ENCODE measurements at places on chromosomes 1 and 21.

DNA sequence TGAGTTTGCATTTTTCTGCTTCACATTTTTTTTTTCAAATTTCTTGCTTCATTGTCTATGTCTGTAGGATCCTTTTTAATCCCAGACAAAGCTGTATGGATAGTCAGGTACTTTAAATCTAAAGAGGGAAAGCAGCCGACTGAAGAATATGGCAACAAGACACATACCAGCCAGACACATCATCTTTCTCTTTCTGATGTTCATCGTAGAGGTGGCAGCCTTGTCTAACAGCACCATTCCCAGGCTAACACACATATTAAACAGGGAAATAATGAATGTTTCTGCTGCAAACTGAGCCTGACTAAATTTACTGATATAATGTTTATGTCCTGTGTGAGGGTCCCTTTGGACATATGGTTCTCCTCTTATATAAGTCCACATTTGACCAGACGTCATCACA lies 3.7 kb upstream of the TEKT2 start:
- DNase-seq = no peak

DNA sequence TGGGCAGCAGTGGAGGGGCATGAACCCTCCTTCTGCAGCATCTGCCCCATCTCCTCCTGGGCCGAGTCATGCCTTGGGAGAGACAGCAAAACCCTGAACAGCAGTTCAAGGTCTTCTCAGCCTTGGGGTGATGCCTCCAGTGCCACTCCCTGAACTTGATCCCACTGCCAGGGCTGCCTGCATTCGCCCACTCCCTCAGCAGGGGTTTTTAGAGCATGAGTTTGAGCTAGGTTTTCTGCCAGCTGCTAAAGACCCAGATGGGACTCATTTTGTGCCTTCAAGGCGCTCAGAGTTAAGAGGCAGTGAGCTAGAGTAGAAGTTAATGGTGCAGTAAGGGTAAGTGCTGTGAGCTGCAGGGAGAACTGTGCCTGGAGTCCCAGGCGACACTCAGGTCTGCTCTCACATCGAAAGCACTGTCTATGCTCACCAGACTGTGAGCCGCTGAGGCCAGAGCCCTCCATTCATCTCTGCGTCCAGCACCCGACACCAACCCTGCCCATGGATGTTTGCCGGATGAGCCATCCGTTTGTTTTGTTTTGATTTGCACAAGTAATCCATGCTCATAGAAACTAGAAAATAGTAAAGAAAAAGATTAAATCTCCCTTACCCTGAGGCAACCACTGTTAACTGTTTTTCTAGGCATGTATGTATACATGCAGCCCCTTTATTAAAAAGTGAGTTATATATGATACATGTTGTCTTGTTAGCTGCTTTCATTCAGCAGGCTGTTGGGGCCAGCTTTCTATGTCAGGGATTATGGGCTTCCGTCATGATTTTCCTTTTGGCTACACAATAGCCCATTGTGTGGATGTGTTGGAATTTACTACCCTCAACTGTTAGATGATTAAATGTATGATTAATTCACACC lies 67.8 kb downstream of the VPS26C start:
- DNase-seq = peak; percentile 29

DNA sequence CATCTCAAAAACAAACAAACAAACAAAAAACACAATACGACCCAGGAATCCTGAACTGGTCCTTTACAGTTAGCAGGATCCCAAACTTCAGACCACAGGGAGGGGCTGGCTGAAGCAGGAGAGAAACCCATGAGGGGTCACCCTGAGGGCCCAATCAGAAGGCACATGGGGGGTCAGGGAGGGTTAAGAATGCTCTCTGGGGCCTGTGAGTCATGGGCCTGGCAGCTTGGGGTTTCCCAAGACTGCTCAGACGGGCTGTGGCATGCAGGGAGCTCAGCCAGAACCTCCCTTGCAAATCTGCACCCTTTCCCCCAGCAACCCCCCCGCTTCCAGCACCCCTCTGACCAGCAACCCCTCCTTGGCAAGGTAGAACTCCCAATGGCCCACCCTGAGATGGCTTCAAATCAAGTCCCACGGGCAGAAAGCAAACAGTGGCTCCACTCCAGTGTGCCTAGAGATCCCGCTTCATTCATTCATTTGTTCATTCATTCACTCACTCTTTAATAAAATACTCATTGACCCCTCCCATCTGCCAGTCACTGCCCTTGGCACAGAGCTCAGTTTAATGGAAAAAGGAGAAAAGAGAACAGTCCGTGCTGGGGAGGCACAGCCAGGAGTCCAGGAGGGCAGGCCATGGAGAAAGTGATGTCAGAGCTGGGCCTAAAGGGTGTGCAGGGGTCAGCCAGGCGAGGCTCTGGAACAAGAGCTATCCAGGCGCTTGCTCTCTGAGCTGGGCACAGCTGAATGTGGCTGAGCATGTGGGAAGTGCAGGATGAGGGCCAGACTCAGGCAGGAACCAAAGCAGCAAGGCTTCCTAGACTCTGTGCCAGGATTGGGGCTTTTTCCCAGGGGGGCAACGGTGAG lies 8.2 kb downstream of the UQCRHL start:
- DNase-seq = peak; percentile 96

- no peak for DNase-seq
These were observed 10.9 kb upstream of the AGPAT3 start for GRCh38 chr21:43853851-43854772.

DNA sequence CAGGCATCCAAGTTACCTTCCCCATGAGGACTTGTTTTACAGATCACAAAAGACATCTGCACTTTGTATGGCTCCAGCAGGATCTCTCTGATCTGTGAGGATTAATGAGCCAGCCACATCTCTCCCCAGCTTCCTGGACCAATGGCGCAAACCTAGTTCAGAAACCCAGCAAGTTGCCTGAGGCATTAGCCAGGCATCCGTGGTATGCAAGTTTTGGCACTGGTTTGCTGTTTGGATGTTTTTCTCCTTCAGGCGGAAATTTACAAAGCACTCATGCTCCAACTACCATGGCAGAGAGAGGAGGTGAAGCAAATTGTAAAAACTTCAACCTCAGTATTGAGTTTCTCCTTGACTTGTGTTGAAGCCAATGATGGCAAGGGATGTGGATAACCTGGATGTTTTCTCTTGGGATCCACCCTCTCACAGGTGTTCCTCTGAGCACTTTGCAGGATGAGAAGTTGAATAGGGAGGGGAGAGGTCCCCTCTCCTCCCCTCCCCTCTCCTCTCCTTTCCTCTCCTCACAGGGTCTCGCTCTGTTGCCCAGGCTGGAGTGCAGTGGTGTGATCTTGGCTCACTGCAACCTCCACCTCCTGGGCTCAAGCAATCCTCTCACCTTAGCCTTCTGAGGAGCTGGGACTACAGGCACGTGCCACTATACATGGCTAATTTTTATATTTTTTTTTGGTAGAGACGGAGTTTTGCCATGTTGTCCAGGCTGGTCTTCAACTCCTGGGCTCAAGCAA lies 25.6 kb upstream of the ENO1 start:
- DNase-seq = peak; percentile 97

DNA sequence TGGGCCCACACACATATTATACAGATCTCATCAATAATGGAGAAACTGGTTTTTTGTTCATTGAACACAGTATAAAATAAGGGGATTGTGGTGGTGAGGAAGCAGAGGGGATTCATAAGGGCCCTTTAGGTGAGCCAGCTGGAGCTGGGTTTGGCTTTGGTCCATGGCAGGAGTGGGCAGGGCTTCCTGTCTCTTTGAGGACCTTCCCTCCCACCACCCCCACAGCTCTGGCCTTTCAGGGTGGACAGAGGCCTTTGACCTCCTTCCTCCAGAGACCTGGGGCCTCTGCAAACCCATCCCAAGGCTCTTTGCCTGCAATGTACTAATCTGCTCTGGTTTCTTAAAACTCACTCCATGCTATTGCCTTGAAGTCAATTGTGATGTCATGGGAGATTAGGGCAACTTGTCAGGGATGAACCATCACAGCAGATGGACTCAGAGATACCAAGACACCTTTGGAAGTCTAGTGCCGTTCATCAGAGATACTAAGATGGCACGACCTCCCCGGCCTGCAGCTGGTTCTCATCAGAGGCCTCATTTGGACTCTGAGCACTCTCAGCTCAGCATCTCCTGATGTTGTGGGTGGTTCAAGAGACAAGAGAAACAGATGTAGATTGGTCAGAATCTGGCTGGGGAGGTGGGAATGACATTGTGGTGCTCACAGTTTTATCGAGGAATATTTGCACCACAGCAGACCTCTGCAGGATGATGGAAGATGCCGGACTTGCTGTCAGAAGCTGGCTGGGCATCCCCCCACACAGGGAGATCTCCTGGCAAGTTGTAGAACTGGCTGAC lies 37.9 kb downstream of the LHX4 start:
- DNase-seq = no peak

- no peak for DNase-seq
These were observed 2.0 kb upstream of the ZNF678 start for GRCh38 chr1:227561241-227561907.

GRCh38 chr1:1308756-1309250 lies 406 bp downstream of the PUSL1 start:
- DNase-seq = no peak

GRCh38 chr21:19541602-19542001 lies 1138.0 kb upstream of the TMPRSS15 start:
- no peak for DNase-seq

GRCh38 chr1:221725735-221726672 lies 15.9 kb downstream of the DUSP10 start:
- peak; percentile 48 for DNase-seq

DNA sequence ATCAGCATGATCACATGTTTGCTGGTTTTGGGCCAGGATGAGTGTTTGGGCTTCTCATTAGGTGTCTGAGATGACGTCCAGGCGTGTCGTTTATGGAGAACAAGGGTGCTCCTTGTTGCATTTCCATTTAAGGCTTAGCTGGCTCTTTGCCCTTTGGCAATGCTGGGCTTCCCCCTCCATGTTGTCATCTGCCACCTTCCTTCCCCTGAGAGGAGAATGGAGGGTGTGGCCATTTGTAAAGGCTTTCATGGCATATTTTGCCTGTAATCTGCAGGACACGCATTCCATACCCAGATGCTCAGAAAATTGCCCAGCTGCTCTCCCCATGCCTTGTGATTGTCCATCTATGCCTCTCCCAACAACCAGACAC lies 27.7 kb downstream of the PKP1 start:
- no peak for DNase-seq

DNA sequence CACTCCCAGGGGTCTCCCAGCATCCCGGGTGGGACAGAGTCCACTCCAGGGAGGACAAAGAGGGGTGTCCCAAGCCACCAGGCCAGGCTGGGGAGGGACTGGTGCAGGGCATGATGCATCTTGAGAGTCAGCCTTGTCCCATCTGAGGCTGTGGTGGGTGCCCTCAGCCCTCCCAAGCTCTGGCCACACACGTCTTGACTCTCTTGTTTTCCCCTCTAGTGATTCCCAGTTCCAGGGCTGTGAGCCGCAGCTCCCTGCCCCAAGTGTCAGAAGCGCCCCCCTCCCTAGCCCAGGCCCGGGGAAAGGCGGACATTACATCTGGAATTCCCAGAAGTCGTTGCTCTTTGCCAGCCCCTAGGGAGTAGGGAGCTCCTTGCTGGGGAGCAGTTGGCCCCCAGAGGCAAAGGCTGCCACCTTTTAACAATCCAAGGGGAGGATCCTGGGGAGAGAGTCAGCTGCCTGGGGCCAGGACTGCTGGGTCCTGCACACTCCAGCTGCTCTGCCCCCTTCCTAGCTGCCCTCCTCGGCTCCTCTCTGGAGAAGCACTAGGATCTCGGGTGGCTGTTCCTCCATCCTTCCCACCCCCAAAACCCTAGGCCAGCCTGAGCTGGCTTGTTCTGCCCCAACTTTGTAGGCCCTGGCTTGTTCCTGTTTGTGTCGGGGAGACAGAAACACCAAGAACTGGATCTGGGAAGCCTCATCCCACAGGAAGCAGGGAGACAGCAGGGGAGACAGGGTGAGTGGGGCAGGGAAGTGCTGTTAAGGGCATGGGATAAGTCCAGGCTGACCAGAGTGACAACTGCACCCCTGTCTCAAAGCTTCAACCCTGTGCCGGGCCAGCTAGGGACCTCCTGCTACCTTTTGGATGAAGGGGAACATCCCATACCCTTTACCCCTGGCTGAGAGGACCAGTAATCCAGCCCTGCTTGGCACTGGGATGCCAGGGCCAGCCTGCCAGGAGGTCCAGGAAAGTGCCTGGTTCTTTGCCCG lies 3.2 kb upstream of the PTPN7 start:
- no peak for DNase-seq

DNA sequence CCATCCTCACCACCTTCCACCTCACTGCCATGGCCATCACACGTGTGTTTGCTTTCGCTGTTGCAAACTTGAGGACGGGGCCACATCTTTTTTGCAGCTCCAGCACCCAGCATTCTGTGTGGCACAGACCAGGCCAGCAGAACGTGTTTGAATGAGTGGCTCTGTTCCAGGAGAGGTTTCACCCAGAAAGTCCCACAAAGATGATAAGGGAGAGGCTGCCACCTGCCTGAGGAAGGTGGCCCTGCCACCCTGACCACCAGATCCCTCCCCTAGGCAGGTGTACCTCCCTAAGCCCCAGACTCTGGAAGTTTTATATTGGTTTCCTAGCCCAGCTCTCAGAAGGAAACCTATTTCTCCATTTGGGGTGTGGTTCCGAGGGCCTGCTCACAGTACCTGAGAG lies 252.1 kb downstream of the KAZN start:
- no peak for DNase-seq

DNA sequence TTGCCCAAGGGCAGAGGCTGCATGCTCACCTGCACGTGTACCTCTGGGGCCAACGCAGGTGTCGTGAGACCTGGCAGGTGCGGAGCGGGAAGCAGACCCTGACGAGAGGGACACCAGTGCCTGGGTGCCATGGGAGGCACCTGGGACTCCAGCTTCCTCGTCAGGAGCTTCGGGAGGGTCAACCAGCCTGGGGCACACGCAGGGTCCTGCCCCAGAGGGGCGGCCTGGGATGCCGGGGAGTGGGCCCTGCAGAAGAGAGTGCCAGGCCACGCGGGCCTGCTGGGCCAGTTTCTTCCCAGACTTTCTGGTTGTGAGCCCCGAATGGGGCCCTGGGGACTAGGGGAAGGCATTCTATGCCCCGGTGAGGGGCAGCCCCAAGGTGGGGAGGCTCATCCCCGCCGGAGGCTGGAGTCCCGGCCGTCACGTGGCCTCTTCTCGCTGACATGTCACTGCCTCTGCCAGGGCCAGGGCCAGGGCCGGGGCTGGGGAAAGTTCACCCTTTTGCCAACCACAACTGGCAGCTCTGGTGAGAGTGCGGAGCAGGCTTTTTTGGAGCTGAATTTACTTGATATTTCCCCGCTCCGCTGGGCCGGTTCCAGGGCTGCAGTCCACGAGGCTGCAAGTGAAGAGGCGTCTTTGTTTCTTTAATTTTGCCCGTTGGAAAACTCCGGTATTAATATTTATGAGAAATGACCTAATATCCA lies 38.5 kb upstream of the ACTRT2 start:
- no peak for DNase-seq

GRCh38 chr1:45969866-45970265 lies 162.6 kb downstream of the PIK3R3 start:
- DNase-seq = no peak

Measured in fibroblast of villous mesenchyme (primary cell).